ENCODE measurements at places on chromosomes 3 and 15. TPM values are rescaled to one million over a fixed set of nuclear protein-coding genes. Genes with fewer than 3 reads are reported as not detected.

The TFRC gene
- 267 TPM for total RNA-seq

The SGO1 gene
- total RNA-seq: 27.2 TPM

The B3GNT5 gene
- 9.4 TPM for total RNA-seq

The SENP2 gene
- 52.4 TPM for total RNA-seq

The GPR87 gene
- total RNA-seq: 0.18 TPM

The NME9 gene
- total RNA-seq: not detected

The SMCO1 gene
- not detected for total RNA-seq

The GNAT1 gene
- total RNA-seq: 0.50 TPM

The ALS2CL gene
- 11.2 TPM for total RNA-seq

The AHSG gene
- 237 TPM for total RNA-seq

The KCNAB1 gene
- total RNA-seq: 0.44 TPM

The OSBPL10 gene
- 79.5 TPM for total RNA-seq

The GALNT15 gene
- total RNA-seq: not detected

The RARRES1 gene
- 7.6 TPM for total RNA-seq

The UBR1 gene
- 22.3 TPM for total RNA-seq

The FGF7 gene
- not detected for total RNA-seq

The ADCY5 gene
- total RNA-seq: 0.91 TPM

The ZMYND10 gene
- 0.23 TPM for total RNA-seq

The LRRC49 gene
- total RNA-seq: 2.1 TPM

The BSN gene
- total RNA-seq: 0.93 TPM

The GPR149 gene
- not detected for total RNA-seq

The TBCCD1 gene
- 14.5 TPM for total RNA-seq

The PCLAF gene
- 93.7 TPM for total RNA-seq

The TMEM212 gene
- not detected for total RNA-seq

The RETNLB gene
- total RNA-seq: not detected

The DPPA4 gene
- total RNA-seq: not detected

The CCK gene
- total RNA-seq: not detected

The C2CD4A gene
- 0.11 TPM for total RNA-seq

The CCDC174 gene
- 22.4 TPM for total RNA-seq

The PLA2G4D gene
- total RNA-seq: not detected

Measured in Caco-2 (cell line).